ENCODE measurements at places on chromosomes 16 and 17.

GRCh38 chr17:8126491-8127066 lies 2.7 kb upstream of the HES7 start:
- no peak for DNase-seq

DNA sequence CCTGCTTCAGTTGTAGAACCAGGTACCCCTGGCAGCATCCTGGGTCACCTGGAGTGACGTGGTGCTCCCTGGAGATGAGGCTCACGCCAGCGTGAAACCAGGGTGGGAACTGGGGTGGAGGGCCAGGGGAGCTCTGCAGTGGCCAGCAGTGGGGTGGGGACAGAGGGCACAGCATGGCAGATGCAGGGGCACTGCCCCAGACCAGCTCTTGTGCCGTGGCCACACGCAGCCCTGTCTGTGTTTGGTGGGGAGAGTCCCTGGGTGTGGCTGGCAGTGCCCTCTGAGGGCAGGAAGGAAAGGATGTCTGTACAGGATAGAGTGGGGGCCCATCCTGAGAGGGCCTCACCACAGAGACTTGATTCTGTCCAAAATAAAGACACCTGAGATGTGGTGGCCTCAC lies 24.5 kb downstream of the ZNF750 start:
- no peak for DNase-seq

- DNase-seq = no peak
Observed at GRCh38 chr17:65819810-65820209, 258.4 kb upstream of the AXIN2 start.

DNA sequence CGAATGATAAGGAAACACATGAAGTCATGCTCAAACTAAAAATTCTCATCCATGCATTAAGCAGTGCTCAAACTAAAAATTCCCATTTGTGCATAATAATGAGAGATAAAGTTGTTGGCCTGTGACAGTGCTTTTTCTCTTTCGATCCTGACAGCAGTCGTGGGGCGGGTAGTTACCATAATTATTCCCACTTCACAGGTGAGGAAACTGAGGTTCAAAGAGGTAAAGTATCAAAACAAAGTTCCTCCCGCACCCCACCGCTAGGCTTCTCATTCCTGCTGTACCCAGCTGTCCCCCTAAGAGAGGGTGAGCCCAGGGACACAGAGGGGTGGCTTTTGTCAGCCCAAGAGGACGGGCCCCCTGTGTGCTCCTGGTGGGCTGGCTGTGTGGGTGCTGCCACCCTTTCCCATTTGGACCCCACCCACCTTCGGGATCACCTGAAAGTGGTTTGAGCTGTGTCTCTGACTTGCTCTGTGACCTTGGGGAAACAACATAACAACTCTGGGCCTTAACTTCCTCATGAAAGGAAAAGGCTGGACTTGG lies 92.6 kb downstream of the CLEC16A start:
- no peak for DNase-seq

DNA sequence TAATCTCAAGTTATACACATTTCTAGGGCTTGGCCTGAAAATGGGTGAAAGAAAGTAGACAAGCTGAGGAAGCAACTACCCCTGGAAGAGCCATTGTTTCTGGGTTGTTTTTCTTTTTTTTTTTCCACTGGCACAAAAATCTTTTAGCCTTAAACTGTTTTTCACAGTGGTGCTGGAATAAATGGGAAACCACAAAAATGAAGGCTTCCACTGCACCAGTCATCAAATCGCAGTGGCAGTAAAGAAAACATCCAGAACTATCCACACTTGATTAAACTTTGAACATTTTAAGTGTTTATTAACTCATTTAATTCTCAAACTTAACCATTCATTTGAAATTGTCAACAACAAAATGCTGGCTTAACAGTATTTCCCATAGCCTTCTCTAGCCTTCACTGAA lies 14.3 kb downstream of the CMTM4 start:
- no peak for DNase-seq

GRCh38 chr17:55706808-55707773 lies 15.6 kb downstream of the TMEM100 start:
- no peak for DNase-seq

- no peak for DNase-seq
Observed at GRCh38 chr16:17501321-17501720, 30.6 kb upstream of the XYLT1 start.

GRCh38 chr16:78292844-78293380 lies 193.5 kb downstream of the WWOX start:
- no peak for DNase-seq

- no peak for DNase-seq
Observed at GRCh38 chr16:68776821-68777485, 39.9 kb downstream of the CDH1 start.

DNA sequence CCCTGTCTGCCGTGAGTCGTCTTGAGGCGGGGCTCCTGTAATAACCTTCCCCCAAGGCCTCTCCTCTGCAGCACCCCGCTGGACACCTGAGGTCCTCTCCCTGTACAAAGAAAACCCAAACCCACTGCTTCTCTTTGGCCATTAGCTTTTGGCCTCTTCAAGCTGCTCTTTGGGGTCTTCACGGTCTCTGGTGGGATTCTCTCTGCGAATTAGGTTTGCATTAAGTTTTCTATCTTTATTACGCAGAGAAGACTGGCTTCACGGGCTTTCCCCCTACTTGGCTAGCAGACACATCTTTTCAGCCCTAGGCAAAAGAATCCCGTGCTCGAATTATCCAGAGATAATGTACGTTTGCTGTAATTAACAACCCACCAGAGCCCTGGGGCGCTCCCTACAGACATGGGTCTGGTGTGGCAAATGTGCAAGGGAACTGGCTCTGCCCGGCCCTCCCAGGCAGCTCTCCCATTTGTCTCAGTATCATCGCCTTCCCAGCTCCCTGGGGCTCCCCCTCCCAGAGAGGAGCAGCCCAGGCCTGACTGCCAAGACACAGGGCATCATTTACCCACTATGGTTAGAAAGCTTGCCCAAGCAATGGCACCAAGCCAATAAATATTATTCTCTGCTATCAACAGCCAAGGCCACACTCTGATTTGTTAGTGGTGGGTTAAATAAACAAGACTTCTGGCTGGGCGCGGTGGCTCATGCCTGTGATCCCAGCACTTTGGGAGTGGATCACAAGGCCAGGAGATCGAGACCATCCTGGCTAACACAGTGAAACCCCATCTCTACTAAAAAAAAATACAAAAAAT lies 24.7 kb upstream of the KLHDC4 start:
- DNase-seq = no peak

DNA sequence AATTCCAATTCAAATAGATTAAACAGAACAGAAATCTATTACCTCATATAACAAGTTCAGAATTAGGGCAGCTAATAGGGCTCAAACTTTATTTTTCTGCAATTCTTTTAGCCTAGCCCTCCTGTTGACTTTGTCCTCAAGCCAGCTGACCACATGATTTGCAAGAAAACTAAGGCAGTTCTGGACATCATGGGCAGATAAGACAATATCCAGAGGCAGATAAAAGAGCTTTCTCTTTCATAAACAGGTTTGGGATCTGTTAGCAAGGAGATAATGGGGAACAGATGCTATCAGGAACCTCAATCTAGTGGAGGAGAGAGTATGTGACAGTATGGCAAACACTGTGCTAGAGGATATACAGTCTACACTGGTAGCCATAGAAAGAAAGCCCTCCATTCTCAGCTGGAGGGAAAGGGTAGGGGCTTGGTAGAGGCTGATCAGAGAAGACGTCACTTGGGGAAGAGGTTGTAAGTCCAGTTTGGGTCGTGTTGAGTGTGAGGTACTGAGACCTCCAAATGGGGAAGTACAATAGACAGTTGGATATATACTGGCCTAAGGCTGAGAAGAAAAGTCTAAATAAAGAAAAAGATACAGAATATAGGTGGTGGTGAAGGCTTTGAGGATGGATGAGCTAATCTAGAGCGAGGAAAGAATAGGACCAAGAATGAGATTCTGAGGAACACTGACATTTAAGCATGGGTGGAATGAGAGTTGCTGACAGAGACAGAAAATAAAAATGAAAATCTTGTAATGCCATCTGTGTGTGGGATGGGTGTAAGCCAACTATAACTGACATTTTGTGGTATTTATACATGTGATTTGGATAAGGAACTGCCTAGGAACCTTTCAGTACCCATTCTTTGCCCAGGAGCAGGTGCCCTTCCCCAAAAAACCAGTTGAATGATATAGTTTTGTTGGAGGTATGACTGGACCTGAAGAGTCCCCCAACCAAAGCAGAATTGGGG lies 67.4 kb downstream of the CYB561 start:
- no peak for DNase-seq

Data from stimulated activated CD8-positive, alpha-beta memory T cell treated with anti-CD3 and anti-CD28 coated beads, Interleukin-7, amount 100 ng/mL, for 1 hour (primary cell).